ENCODE measurements at places on chromosomes 11 and 22. TPM values are rescaled to one million over a fixed set of nuclear protein-coding genes. Genes with fewer than 3 reads are reported as not detected.

DNA sequence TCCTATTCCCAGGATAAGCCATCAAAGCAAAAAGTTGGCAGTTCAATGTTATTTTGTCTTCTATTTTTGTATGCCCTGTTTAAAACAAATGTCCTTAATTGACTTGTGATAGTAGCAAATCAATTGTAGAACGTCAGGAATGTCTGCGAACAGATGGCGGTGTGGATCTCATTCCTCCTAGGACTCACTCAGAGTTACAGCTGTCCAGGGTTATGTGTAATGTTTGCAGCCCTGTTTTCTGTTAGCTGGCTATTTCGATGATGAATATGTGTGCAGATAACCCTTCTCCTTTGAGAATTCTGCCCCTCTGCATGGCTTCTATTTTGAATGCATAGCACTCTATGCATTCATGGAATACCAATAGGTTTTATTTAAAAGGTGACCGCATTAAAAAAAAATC, 1248.0 kb upstream of the CNTN5 start:
- DNase-seq: no peak

DNA sequence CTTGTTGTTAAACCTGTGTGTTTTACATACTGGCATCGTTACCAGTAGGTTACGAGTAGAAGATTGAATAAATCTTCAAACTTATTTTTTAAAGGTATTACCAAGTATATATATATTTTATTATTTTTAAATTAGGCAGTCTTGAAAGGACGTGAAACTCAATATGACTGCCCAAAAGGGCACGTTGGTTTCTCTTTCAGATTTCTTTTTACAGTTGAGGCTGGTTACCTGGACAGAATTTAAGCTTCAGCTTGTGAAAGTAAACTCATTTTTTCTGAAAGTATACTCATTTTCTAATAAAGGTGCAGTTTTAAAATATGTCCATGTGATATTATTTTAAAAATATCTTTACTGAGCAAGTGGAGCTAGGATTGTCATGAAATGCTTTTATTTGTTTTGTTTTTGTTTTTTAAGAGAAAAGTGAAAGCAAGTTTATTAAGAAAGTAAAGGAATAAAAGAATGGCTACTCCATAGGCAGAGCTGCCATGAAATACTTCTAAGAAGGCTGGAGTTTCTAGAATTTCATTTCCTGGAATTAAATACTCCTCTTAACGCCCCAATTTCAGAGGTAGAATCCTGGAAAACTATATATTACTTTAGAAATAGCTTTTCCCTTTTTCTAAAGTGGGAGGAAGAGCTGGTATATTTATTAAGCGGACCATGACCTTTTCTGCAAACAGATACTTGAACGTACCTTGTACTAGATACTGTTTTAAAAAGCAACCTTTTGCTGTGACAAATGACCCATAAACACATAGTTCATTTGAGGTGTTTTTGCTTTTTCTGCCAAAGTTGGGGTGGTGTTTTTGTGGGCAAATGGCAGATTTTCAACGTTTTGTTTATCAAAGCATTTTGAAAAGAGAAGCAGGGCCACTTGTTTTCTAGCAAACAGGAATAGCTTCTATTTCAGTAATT, 1.9 kb downstream of the FBXO7 start:
- DNase-seq: no peak

DNA sequence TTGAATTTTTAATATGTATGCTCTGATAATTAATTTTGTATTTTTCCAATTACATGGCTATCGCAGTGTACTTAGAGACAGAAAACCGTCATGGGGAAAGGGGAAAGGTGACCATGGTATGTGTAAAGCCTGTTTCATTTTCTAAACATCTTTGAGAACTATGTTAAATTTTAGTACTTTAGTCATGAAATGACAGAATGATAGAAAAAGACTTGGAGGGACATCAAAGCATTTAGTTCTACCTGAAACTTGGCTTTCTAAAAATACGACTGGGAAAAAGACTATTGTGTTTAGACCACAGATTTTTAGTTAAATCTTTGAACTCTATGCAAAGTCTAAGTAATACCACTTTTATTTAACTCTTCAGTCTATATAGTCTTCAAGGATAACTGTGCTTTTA, 54.1 kb downstream of the MAML2 start:
- DNase-seq: no peak

DNA sequence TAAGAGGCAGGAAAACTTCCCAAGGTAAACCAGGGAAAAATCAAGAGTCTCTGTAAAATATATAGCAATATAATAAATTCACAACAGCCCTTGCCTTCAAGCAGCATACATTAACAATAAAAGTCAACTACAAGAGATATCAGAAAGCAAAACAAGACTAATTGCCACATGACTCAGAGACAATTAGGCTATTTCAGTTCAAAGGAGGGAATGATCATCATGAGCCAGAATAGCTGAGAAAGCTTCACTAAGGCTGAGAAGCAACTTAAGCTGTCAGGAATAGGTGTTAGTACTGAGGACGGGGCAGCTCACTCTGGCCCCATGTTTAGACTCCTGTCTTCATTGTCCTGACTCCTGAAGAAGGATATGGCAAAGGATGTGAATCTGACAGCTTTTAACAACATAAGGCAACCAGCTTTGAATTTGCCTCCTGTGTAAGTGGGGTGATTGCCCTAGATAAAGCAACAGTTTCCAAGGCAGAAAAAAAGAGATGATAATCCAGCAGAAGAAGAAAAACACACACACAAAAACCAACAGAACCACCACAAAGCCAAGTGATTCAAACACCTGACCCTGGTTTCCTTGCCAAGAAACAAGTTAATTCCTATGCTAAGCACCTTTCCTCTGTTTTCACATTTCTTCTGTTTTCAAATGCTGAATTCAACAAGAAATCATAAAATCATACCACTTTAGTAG, 60.8 kb downstream of the SIK3 start:
- DNase-seq: no peak

DNA sequence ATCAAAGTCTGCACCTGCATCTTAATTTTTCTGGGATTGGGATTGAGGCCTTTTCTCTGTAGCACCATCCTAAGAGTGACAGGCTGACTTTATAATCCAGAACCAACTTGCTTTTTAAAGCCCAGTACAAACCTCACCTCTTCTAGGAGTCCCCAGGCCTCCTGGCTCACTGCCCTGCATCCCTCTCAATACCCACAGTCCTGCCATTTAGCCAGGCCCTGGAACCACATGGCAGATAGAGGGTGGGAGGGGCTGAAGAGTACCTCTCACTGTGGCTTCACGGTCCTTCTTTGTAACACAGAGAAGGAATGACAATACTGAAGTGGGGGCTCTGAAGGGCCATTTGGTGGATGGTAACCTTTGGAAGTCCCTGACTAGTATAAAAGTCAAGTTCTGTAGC, 63.5 kb upstream of the PHOX2A start:
- no peak for DNase-seq

- no peak for DNase-seq
These were observed 682.6 kb downstream of the KCNA4 start for GRCh38 chr11:29333993-29334775.

CD6 gene
- 10.5 TPM for polyA plus RNA-seq

OR52H1 gene
- not detected for polyA plus RNA-seq

MISFA gene
- 0.83 TPM for polyA plus RNA-seq
